ENCODE measurements at places on chromosomes 1 and 21. TPM values are rescaled to one million over a fixed set of nuclear protein-coding genes. Genes with fewer than 3 reads are reported as not detected.

The SELP gene
- not detected for total RNA-seq

The FAM167B gene
- total RNA-seq = not detected

The CFAP74 gene
- total RNA-seq = not detected

The PEX19 gene
- total RNA-seq = 25.9 TPM
